ENCODE measurements at places on chromosomes 1 and 21.

DNA sequence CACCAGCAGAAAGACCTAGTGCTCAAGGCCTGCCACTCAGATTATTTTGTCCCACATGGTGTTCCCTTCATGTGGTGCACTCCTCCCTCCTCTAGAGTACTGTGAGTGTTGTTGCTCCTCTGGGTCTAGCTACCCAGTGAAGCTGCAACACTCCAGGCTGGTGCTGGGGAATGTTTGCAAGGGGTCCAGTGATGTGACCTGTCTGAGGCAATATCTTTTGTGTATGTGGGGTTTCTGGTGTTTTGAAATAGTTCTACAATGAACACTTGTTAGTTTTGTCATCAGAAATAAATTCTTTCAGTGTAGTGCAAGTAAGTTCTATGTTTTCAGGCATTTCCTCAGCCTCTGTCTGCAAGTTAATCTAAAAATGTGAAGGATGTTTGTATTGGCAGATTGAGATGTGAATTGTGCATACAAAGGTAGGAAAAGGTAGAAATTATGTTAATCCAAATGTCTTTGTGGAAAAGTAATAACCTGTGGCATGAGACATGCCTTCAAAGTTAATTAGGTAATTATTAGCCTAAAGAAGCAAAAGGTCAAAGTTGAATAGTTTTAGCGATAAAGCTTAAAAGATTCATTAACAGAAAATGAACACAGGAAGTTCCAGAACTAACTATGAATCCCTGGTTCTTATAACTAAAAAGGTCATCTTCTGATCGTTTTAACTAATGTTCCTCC is 616.8 kb downstream of the LTN1 start:
- DNase-seq = no peak

- no peak for DNase-seq
Observed at GRCh38 chr1:170853302-170853701, 82.0 kb upstream of the MROH9 start.

GRCh38 chr1:185045814-185046492 is 595 bp downstream of the RNF2 start:
- DNase-seq = peak; percentile 57

DNA sequence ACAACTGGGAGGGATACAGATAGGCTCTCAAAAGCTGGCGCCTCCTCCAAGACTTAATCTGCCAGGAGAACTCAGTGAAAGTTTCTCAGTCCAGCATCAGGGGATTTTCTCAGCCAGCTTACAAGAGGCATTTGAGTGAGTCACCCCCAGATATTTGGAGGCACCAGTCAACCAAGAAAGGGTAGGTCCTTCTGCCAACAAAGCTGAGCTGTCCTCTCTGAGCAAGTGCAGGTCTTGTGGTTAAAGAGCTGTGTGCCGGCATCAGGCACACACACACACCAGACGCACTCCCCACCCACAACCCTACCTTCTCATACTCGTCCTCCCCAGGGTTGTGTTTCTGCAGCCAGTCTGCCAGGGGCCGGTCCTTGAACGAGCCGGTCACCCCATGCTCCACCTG is 27.0 kb upstream of the PPP1R15B start:
- DNase-seq = peak; percentile 51

- no peak for DNase-seq
Observed at GRCh38 chr1:192756314-192756713, 52.5 kb upstream of the RGS2 start.

DNA sequence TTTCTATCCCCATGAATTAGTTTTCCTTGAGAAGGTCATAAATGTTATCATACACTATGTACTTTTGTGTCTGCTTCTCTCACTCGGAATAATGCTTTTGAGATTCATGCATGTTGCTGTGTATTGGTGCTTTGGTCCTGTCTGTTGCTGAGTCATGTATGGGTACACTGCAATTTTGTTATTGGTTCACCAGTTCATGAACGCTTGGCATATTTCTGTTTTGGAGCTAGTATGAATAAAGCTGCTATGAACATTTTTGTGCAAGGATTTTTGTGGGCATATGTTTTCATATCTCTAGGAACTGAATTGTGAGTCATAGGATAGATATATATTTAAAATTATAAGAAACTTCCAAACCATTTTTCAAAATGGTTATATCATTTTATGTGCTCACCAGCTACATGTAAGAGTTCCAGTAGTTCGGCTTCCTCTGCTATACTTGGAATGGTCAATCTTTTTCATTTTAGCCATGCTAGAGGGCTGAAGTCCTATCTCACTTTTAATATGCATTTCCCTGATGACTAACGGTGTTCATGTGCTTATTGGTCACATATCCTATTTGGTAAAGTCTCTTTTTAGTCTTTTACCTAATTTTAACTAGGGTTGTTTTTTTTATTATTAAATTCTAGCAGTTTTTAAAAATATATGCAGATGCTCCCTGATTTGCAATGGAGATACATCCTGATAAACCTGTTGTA is 38.2 kb downstream of the ETS2 start:
- DNase-seq = no peak

DNA sequence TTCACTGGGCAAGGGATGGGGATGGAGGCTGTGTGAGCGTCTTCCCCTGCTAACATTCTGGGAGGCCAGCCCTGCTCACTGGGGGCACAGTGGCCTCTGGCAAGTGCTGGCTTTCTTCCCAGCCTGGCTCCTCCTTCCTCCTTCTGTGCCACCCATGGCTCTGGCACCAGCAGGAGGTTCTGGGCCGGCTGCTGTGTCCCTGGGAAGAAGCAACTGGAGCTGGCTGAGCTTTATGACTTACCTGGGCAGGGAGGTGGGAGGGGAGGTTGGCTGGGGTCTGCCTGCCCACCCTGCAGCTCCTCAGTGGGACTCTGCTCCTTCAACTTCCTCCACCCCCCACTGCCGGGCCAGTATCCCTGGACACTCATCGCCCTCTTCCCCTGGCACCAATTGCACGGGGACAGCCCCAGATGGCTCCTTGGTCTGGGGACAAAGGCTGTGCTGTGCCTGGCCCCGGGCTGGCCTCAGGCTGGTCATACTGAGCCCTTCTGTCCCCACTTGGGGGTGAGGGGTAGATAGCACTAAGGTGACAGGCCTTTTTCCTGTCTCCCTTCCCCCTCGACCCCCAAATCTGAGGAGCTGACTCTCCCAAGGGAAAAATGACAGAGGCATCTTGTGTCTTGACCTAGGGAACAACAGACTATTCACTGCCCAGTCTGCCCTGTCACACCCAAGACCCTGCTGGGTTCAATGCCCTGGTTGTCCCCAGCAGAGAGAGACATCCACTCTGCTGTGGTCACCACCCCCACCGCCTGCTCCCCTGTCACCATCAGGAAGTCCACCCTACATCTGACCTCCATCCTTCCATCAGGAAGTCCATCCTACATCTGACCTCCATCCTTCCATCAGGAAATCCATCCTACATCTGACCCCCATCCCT is 14.4 kb downstream of the CDK18 start:
- DNase-seq = no peak

DNA sequence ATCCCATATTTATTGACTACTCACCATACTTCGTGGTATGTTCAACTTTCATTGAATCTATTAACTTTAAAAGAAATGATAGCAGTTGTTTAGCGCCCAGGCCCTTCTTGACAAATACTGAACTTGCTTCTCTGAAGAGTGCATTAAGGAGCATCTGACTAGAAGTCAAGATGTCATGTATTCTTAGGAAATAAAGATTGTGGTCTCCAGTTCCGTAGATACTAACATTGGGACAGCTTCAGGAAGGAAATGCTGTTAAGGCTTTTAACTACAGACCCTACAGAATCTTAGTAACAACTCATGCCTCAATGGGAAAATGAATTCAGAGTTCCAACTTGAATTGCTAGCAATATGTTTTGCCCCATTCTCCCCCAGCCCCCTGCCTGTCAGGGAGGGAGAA is 14.8 kb downstream of the LYST start:
- DNase-seq = no peak

DNA sequence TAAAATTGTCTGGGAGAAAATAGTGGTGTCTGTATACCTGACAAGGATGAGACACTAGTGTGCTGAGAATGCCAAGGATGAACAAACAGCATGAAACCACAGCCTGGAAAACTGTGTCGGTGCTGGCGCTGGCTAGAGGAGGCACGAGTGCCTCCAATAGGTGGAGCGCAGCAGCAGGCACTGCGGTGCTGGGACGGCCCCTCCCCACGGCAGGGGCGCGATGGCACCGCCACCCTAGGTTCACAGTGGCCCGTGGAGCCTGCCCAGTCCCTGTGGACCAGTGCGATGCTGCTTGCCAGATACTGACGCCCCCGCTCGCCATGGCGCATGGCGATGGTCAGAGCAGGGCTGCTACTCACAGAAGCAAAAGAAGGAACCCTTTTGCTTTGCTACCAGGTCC is 6.8 kb downstream of the CFAP410 start:
- DNase-seq = no peak

DNA sequence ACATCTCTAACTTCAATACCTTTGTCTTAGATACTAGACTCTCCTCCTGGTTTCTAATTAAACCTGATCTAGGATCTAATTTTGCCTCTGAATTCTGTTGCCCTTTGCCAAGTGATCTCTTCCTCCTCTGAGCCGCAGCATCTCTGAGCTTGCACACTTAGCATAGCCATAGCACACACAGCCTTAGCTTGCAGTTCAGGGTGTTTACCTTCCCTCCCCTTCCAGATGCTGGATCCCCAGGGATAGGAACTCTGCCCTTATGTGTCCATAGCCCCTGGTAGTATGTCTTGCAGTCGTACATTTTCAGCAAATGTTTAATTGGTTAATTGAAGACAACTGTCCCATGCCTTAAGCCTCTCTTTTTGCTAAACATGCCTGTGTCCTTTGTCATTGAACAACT is 30.3 kb downstream of the SELL start:
- DNase-seq = no peak

GRCh38 chr1:245704765-245705164 is 550.0 kb downstream of the KIF26B start:
- DNase-seq = no peak

- DNase-seq = peak; percentile 19
Observed at GRCh38 chr1:16026723-16027484, 5.1 kb downstream of the CLCNKA start.

DNA sequence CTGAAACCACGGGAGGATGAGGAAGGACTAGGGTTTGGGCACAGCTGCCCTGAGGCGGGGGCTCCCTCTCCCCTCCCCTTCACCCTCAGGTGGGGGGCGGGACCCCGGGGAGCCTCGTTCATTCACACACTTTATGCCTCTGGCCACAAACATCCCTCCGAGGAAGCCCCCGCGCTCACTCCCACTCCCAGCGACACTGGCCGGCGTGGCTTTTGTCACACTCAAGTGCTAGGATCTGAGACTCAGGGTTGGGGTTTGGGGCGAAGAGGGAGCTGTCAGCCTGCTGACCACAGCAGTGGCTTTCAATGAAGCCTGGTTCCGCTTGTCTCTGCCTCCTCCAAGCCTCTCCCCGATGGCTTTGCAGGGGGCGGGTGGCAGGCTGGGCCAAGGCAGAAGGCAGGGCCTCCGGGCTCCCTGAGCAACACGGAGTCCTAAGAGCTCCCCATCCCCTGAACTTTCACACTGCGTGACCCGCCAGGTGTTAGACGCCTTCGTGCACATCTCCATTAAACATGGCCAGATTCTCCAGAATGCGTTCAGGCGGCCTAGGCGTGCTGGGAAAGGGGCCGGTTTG is 178.1 kb downstream of the NPHP4 start:
- DNase-seq = no peak

DNA sequence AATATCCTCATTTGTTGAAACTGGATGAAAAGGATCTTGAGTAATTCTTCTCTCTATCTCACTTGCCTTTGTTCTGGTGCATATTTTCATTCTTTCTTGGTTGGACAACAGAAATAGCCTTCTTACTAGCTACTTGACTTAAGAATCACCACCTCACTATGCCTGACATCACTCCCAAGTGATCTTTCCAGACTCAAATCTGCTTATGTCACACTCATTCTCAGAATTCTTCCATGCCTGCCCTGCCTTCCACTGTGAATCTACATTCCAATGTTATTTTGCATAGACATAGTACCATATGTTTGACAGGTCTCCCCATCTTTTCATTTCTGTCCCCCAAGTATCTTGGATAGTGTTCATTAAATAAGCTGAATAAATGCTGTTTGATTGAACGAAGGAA is 78.5 kb upstream of the DPYD start:
- DNase-seq = no peak

DNA sequence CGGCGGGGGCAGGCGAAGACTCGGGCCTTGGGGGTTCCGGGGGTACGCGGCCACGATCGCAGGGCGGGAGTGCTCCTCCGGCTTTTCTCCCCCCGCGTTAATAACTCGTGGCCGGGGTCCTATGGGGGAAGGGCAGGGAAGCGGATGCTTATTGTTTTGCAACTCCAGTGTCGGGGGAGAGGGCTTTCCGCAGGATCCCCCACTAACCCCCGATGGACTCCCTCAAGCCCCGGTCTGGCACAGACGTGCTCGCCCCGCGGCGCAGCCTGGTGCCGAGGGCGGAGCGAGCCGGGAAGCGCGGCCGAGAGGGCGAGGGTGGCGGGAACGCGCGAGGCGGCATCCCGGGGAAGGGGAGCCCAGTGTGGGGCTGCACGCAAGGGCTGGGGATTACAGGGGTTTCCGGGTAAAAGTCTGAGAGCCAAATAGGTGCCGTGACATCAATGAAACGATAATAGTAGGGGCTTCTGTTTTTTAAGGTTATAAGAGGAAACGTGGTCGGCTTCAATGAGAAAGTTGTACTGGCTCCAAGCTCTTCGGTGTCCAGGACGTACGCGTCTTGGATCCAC is 772 bp downstream of the UCK2 start:
- DNase-seq = peak; percentile 51

DNA sequence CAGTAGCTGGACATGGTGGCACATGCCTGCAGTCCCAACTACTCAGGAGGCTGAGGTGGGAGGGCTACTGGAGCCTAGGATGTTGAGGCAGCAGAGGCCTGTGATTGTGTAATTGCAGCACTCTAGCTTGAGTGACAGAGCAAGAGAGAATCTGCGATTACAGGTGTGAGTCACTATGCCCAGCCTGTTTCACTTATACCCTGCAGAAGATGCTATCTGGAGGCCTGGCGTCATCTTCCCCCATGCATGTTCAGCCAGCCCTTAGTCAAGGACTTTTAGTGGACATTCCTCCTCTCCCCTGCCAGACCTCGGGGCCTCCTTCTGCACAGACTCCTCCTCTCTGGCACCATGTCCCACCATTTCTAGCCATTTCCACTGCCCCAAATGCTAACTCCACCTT is 36.3 kb upstream of the RCC2 start:
- no peak for DNase-seq

GRCh38 chr1:103461161-103462105 is 64.1 kb upstream of the RNPC3 start:
- DNase-seq = no peak

GRCh38 chr1:192706936-192707335 is 71.0 kb downstream of the RGS13 start:
- DNase-seq = no peak
